ENCODE measurements at places on chromosomes 6 and 20. TPM values are rescaled to one million over a fixed set of nuclear protein-coding genes. Genes with fewer than 3 reads are reported as not detected.

GRCh38 chr6:136184738-136185137 lies 65.4 kb downstream of the MTFR2 start:
- no peaks in the 10 kb centered on the region for H3K27me3 ChIP-seq
- no peaks in the 10 kb centered on the region for H3K4me1 ChIP-seq
- H3K36me3 ChIP-seq: no peaks in the 10 kb centered on the region
- no peak for DNase-seq

DNA sequence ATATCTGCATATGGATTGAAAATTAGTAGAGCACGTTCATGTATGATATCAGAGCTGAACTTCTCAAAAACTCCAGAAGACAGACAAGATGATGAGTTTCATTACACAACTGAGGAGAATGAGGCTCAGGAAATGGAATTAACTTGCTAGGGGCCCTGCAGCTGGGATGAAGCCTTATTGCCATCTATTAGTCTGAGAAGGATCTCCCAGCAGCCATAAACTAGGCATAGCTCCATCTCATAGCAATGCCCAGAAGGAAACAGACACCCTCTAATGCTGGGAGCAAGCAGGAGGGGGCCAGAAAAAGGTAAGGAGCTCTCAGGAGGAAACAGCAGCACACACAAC lies 18.0 kb downstream of the TFEB start:
- H3K4me3 ChIP-seq: no peak overlapping the region
- no peak overlapping the region for H3K27ac ChIP-seq
- H3K27me3 ChIP-seq: no peaks in the 10 kb centered on the region
- DNase-seq: no peak

- H3K27ac ChIP-seq: no peak overlapping the region
- H3K36me3 ChIP-seq: no peaks in the 10 kb centered on the region
- peaks cover 16% of the 10 kb centered on the region for H3K4me1 ChIP-seq
- no peaks in the 10 kb centered on the region for H3K27me3 ChIP-seq
- H3K4me3 ChIP-seq: no peak overlapping the region
Measured at GRCh38 chr20:43662943-43663655, 3.8 kb upstream of the MYBL2 start.

Gene ADA
- total RNA-seq: 39.6 TPM

Gene TBX18
- total RNA-seq: not detected

Measured in CD4-positive, CD25-positive, alpha-beta regulatory T cell (primary cell).